ENCODE measurements at places on chromosomes 7 and 10. TPM values are rescaled to one million over a fixed set of nuclear protein-coding genes. Genes with fewer than 3 reads are reported as not detected.

The CALHM1 gene
- total RNA-seq = not detected

DNA sequence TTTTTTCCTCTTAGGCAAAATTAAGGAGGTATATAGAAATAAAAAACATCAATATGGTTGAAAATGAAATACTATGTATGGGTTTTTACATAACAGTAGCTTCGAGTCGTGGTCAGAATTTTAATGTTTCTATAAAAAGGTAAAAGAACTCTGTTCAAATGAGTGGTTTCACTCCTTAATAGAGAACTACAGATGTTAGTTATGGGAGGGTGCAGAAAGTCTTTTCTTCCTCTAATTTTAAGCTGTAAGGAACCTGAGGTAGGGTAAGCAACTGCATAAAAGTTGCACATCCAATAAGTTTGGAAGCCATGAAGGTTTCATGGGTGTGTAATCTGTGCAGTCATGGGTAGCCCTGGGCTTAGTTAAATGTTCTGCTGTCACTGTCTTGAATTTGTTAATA, 141.3 kb downstream of the SUGCT start:
- no peaks in the 10 kb centered on the region for H3K27me3 ChIP-seq
- no peaks in the 10 kb centered on the region for H3K36me3 ChIP-seq
- no peaks in the 10 kb centered on the region for H3K4me1 ChIP-seq

GRCh38 chr7:28297801-28298459, 114.4 kb upstream of the CREB5 start:
- H3K4me1 ChIP-seq = peaks cover 4% of the 10 kb centered on the region
- H3K4me3 ChIP-seq = no peak overlapping the region
- H3K27me3 ChIP-seq = no peaks in the 10 kb centered on the region

The ELFN1 gene
- 40.0 TPM for total RNA-seq

DNA sequence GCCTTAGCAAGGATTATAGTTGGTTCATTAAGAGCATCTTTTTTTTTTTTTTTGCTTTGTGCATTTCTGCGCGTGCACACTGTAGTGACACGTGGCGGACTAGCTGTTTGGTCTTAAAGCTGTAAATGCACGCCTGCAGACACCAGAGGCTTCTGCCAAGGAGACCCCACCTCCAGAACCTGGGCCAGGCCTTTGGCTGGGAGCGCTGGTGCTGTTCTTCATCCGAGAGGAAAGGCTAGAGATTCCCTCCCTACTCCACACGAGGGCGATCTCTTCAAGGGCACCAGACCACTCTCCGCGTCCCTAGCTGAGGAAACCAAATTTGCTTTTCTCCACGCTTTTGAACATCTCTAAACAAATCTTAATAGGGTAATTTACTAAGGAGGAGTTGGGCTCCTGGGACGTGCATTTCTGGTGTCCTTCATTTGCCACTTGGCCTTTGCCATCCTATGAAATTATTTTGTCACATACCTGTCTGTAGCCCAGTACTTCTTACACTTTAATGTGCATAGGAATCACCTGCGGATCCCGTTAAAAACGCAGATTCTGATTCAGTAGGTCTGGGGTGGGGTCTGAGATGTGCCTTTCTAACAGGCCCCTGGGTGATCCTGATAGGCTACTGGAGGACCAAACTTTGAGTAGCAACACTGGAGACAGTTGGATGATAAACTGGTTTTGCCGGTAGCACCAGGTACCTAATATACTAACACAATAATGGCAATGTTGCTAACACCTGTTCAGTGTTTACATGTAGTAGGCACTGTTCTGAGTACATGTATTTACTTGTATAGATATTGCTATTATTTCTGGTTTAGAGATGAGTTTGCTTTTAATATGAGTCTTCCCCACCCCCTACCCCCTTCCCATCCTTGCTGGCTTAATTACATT, 1.3 kb upstream of the SLC26A5 start:
- H3K36me3 ChIP-seq = peaks cover 10% of the 10 kb centered on the region
- H3K4me1 ChIP-seq = no peaks in the 10 kb centered on the region
- H3K4me3 ChIP-seq = no peak overlapping the region
- DNase-seq = peak; percentile 65
- no peak overlapping the region for H3K27ac ChIP-seq
- peaks cover 5% of the 10 kb centered on the region for H3K27me3 ChIP-seq

The CNOT4 gene
- total RNA-seq = 25.3 TPM

The HOXA11 gene
- not detected for total RNA-seq

The PIP gene
- not detected for total RNA-seq

All from glutamatergic neuron (in vitro differentiated cells).